ENCODE measurements at places on chromosomes 3 and 15. TPM values are rescaled to one million over a fixed set of nuclear protein-coding genes. Genes with fewer than 3 reads are reported as not detected.

Gene ZNF385D
- total RNA-seq = 2.9 TPM

Gene CDAN1
- total RNA-seq = 9.7 TPM

Gene SAMMSON
- total RNA-seq = not detected

Gene ITIH1
- not detected for total RNA-seq

Gene GOLGA6D
- not detected for total RNA-seq

Gene SH3GL3
- total RNA-seq = 0.29 TPM

Gene KNL1
- 3.5 TPM for total RNA-seq

Gene FEZF2
- total RNA-seq = not detected

DNA sequence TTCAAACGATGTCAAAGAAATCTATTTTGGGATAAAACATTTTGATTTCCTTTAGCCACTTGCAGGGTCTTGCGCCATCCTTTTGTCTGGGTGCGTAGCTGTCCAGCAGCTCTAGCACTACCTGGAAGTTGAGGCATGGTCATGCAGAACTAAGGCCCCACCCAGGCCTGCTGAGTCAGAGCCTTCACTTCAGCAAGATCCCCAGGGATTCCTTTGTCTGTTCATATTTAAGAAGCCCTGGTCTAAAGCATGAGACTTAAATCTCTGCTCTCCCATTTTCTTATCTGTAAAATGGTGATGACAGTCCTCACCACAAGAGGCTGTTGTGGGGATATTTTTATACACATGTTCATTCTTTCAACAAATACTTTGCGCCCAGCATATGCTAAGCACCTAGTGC lies 99.0 kb upstream of the CTDSPL start:
- no peak for DNase-seq

DNA sequence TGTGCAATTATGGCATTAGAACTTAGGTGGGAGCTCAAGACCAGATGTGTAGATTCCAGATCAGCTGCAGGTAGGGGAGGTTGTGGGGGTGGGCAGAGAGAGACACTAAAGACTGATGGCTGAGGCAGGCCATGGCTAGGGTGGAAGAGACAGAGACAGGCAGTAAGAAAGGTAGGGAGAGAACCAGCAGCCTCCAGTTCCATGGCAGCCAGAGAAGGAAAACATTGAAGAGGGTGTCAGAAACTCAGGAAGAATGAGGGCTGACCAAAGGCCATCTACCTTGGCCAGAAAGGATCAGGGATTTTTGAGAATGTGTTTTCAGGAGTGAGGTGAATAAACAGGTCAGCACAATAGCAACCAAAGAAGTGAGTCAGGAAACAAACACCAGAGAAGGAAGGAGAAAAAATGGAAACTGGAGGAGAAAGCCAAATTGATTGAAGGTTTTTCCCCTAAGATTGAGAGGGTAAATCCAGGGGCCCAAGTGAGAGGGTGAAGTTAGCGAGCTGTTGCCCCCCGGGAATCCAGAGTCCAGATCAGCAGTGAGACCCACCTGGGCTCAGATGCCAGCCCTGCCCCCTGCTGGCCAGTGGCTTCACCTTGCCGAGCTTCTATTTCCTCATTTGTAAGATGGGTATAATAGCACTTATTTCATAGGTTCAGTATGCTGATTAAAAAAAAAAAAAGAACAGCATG lies 41.0 kb downstream of the ABHD2 start:
- DNase-seq = no peak

DNA sequence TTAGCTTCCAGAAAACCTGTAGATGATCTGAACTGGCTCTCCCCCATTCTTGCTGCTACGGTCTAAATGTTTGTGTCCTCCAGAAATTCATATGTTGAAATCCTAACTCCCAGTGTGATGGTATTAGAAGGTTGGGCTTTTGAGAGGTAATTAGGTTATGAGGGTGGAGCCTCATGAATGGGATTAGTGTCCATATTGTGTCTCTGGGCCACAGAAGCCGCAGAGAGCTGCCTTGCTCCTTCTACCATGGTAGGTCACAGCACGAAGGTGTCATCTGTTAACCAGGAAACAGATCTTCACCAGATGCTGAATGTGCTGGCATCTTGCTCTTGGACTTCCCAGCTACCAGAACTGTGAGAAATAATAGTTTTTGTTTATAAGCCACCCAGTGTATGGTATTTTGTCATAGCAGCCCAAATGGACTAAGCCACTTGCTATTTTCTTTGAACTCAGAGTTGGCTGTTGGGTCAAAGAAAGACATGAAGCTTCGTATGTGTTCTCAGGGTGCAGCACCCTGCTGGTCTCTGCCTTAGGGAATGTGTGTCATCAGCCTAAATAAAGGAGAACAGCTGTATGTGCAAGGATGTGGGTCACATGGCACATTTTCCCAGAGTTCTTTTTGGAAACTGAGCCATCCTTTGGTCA lies 317.5 kb upstream of the SLCO3A1 start:
- no peak for DNase-seq

DNA sequence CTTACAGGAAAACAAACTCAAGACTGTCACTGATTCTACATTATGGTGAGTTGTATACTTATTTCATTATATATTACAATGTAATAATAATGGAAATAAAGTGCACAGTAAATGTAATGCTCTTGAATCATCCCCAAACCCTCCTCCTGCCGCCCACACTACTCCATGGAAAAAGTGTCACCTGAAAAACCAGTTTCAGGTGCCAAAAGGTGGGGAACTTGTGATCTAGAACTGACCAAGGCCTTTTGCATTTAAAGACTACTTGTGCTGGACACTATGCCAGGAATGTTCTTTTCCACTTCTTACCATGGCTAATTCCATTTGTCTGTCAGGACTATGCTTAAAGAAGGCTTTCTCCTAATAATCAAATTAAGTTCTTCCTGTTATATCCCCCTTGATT lies 32.3 kb downstream of the ROBO2 start:
- no peak for DNase-seq

GRCh38 chr3:56347219-56347871 lies 120.9 kb downstream of the ERC2 start:
- no peak for DNase-seq

- no peak for DNase-seq
These were observed 126.8 kb upstream of the CLSTN2 start for GRCh38 chr3:139808201-139808600.

GRCh38 chr3:102248981-102249705 lies 185.7 kb upstream of the ZPLD1 start:
- DNase-seq = no peak

GRCh38 chr15:92068121-92068520 lies 214.6 kb downstream of the SLCO3A1 start:
- no peak for DNase-seq

Measured in osteoblast (primary cell).